Activated T-helper 1 cell treated with anti-CD3 and anti-CD28 coated beads, Interleukin-2, amount 50 U/mL, for 16 hours (primary cell): ENCODE measurements at places on chromosomes 2 and 18.

GRCh38 chr2:85577386-85578242 is at the start of gene VAMP8:
Gene VAMP8, plus strand, starts transcription at chr2:85577586. Its CDS starts 61 bp downstream, at chr2:85577647.
- DNase-seq = peak; percentile 53

DNA sequence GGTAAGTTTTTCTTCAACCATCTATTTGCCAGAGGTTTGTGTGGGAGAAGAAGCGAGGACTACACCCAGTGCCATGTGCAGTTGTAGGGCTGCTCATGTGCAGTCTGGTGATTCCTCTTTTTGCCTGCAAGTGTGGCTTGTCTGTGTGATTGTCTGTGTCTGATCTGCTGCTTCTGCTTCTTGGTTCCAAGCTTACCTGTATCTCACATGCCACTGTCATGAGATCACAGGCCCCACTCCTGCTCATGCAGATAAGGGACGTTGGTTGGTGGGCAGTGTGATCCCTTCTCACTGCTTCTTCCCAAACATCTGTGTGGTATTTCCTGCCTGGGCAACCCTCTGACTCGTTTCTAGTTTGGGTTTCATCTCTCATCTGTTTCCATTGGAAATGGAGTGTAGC is 27.1 kb downstream of the RRM2 start:
- DNase-seq = no peak

DNA sequence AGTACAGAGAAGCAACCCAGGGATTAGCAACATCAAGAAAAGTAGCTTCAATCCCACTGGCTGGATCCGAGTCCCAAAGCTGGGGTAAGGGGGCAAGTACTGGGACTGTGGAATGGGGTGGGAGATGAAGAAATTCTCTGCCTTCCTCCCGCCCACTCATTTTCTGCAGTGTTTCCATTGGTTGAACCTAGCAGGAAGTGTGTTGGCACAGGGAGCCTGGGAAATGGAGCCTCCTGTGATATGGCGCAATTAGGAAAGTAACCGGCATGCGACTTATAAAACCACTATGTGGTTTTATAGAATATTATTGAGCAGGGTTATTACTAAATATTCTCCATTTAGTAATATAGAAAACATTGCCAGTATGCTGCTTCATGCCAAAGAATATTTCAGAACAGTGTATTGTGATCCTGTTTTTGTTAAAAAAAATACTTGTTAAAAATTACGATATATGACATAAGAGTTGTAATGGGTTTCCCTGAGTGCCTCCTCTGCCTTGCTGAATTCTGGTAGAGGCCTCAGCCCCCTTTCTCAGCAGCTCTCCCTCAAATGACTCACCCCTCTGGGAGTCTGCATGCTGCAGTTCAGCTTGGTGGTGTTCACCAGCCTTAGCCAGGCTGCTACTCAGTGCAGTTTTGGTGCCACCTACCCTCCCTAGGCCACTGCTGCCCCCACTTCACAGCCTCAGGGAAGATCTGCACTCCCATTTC is 60.5 kb downstream of the HK2 start:
- no peak for DNase-seq

DNA sequence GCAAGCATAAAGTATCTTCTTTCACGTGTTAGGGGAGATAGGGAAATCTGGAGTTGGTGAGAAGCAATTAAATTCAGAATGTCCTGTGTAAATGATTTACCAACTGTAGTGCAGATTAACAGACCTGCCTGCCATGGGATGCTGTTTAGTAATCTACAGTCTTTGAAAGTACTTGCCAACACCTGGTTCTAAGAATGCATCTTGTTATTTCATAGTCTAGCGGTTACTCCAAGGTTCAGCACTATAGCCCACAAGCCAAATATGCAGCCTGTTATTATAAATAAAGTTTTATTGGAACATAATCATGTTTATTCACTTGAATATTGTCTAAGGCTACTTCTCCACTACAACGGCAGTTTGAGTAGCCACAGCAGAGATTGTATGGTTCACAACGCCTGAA is 100.8 kb downstream of the OSBPL6 start:
- no peak for DNase-seq

GRCh38 chr18:73136134-73136533 is 268.3 kb upstream of the NETO1 start:
- no peak for DNase-seq

- DNase-seq = peak; percentile 35
Measured at GRCh38 chr2:127080938-127081755, 25.8 kb downstream of the BIN1 start.

GRCh38 chr2:176171351-176172006 is 14.4 kb downstream of the HOXD3 start:
- DNase-seq = no peak

GRCh38 chr2:100840519-100840918 is 20.6 kb downstream of the NPAS2 start:
- no peak for DNase-seq

GRCh38 chr2:217638031-217638430 is 364.8 kb downstream of the TNS1 start:
- DNase-seq = no peak

GRCh38 chr2:86518481-86518880 is 44.8 kb downstream of the CHMP3 start:
- DNase-seq = no peak

DNA sequence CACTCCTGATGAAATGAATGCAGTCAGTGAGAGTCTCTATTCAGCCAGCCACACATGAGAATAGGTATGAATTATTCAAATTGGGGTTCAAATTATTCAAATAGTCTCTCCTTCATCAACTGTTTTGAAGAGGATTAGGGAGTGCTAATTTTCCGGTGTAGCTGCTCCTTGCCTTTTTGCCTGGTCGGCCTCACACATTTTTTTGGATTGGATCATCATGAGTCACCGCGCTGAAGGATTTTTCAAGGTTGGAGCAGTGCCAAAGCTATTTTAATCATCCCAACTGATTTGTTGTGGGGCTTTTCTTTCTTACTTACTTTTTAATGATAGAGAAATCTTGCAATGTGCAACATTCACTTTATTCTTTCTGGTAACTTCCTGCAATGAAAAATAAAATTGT is 2.4 kb upstream of the DTNA start:
- no peak for DNase-seq

DNA sequence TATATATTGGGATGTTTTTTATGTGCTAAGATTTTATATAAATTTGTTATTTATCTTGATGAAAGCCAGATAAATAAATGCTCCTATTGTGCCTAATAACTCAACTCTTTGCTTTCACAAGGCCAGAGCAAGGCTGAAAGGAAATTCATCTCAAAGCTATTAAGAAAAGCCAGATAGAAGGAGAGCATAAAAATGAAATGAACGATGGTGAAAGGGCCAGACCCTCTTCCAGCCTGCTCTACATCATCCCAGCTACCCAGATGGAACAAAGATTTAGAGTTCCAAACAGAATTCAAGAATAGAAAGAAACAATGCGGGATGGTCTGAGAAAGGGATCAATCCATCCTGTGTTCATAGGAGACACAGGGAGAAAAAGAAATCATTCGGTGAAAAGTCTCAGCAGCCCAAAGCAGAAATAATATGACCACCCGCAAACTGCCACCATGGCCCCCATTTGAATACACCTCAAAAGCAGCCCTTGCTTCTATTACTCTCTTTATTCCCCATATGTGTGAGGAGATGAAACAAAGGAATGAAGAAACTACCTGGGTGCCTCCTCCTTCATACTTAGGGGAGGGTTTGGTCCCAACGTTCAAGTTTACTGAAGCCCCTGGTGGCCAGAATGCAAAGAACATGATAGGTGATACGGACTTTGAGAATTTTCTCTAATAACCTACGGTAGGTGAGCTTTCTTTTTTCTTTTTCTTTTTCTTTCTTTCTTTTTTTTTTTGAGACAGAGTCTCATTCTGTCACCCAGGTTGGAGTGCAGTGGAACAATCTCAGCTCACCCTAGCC is 110.1 kb upstream of the FBXO11 start:
- no peak for DNase-seq

DNA sequence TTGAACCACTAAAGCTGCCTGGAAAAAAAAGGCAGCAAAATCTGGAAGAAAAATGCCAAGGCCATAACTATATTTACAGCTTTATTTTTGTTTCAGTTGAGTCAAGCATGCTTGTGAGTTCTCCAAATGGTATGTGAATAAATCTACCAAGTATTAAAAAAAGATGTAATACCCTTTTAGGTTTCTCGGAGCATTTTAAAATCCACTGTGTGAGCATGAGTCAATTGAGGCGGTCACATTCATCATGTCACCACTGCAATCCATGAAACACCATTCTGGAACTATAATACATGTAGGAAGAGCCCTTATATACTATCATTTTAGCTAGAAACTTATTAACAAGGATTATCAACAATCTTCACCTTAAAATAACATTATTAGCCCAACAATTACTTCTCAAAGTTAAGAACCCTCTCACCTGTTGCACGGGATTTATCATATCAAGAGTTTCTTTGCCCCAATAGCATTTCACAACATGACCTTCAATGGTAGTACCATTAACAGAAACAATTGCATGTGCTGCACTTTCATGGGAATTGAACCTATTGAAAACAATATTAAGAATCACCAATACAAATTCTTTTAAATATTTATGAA is 24.2 kb upstream of the C2orf42 start:
- no peak for DNase-seq

- DNase-seq = no peak
Measured at GRCh38 chr2:147500819-147501395, 343.9 kb upstream of the ACVR2A start.

GRCh38 chr2:31943636-31944225 is 67.1 kb downstream of the MEMO1 start:
- no peak for DNase-seq

- no peak for DNase-seq
Measured at GRCh38 chr2:236903978-236904377, 181.7 kb upstream of the COPS8 start.

GRCh38 chr2:181185948-181186347 is 205.5 kb downstream of the UBE2E3 start:
- DNase-seq = no peak

DNA sequence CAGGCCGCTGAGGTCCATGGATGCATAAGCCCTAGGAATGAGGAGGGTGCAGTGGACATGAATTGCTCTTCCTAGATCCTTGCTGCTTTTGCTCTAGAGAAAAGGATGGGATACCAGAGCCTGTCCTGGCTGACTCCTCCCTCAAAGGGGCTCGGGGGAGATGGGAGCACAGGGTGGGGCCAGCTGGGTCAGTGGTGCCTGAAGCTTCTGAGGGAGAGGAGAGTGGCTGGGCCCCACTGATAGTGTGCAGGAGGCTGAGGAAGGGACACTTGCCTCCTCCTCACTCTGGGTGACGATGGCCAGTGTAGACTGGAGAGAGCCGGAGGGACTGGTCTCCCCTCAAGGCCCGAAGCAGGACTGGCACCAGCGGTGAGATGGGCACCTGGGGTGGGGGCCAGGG is at the start of gene NT5DC4:
Gene NT5DC4 (plus strand): TSS at position 236 of the 400 bp plus-strand sequence. CDS start 60 bp downstream, at position 296.
- no peak for DNase-seq

DNA sequence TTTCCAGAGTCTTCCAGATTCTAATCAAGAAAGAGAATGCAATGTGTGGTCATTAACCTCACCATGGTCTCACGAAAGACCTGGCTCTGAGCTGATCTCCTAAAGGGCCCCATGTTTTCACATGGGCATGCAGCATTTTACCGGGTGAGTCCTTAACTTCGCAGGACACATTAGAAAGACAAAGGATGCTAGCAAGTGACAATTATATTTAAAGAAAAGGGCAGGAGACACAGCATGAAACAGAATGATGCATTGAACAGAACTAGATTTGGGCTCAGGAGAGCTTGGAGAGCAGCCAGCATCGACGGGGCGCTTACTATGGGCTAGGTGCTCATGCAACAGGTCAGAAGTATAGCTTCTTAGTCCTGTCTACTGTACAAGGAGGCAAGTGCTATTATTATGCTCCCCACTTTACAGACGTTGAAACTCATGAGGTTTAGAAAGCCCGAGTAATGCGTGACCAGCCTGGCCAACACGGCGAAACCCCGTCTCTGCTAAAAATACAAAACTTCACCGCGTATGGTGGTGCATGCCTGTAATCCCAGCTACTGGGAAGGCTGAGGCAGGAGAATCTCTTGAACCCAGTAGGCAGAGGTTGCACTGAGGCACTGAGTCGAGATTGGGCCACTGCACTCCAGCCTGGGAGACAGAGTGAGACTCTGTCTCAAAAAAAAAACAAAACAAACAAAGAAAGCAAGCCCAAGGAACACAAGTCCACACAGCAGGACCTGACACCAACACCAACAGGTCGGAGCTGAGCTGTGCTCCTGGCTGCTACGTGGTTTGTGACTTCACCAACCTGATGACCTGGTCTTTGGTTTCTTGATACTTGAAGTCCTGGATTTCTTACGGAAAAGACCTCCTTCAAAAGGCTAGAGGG is 16.1 kb downstream of the MBP start:
- no peak for DNase-seq

DNA sequence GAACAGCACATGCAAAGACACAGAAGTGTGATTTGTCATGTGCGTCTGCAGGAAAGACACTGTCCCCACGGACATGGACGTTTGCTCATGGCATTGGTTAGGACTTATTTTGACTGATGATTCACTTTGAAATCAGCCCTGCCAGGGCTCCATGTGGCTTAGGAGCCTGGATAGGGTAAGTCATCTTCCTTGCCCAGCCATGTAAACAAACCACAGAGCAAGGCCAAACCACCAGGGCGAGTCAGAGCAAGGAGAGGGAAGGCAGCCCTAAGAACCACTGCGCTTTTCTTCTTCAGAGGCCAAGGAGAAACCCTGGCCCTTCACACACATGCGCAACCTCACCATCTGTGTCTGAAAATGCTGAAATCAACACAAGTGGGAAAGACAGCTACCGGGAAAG is 88.8 kb downstream of the GFPT1 start:
- no peak for DNase-seq

DNA sequence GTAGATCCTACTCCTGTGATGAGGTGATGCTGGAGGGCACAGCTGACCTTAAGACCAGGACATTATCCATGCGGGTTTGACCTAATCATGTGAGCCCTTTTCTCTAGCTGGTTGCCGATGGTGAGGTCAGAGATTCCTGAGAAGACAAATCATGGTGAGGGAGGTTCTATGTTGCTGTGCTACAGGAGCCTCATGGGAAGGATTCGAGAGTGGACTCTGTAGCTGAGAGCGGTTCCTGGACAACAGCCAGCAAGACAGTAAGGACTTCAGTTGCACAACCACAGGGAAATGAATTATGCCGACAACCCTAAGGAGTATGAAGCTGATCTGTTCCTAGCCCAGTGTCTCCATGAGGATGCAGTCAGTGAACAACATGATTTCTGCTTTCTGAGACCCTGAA is 80.4 kb downstream of the EPB41L3 start:
- DNase-seq = no peak

- DNase-seq = no peak
Measured at GRCh38 chr18:32280911-32281310, 91.1 kb downstream of the MEP1B start.

DNA sequence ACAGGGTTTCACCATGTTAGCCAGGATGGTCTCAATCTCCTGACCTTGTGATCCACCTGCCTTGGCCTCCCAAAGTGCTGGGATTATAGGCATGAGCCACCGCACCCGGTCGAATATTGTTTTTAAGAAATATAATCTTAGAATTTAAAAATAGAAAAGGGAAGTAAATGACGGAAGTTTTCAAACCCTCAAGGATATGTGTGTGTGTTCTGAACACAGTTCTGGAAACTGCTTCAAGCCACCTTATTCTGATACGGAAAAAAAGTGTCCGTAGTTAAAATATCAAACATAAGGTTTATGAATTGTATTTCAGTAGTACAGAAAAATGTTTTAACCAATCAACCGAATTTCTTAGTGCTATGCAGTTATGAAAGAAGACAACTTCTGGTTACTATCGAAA is 115.9 kb downstream of the UPP2 start:
- DNase-seq = no peak
